Thyroid gland (tissue), 4 donors: ENCODE measurements at places on chromosomes 2 and 18.
A peak's percentile ranks its signal among the peaks of the same experiment; 100 is the strongest.

DNA sequence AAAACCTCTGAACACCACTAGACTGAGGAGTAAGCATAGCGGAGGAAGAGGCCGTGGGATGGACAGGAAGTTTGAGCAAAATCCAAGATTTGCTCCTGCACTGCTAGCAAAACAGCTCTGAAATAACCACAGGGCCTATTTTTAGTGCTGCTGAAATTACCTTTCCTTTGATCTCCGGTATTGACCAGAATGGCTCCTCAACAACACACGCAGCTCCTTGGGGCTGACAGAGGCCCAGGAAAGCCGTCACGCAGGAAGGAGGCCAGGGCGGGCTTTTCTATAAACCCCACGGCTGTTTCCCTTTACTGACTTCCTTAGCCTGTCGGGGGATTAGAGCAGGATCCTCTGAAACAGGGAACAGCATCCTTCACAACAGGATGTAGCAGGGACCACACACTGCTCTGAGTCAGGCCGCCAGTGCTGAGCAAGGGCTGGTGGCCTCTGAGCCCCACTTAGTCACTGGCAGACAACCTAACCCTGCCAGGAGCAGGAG lies 80.8 kb upstream of the LCLAT1 start:
- no peak for DNase-seq

DNA sequence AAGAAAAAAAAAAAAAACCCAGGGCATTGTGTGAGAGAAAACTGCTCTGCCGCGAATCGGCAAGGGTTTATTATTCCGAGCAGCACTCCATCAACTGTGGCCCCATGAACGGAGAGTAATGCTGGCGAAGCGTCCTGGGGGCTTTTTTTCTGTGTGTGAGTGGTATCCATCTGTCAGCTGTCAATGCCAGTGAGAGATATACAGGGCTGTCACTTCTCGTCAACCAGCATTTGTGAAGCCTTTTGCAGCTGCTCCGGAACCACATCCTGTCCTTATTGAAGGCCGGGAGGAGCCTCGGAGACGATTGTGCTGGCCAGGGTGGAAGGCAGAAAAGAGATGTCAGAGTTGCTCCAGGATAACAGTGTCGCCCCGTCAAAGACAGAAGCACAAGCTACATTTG lies 356.9 kb upstream of the SMIM21 start:
- no peak for DNase-seq

GRCh38 chr2:201886504-201886903 lies 80.2 kb downstream of the CDK15 start:
- no peak for DNase-seq

DNA sequence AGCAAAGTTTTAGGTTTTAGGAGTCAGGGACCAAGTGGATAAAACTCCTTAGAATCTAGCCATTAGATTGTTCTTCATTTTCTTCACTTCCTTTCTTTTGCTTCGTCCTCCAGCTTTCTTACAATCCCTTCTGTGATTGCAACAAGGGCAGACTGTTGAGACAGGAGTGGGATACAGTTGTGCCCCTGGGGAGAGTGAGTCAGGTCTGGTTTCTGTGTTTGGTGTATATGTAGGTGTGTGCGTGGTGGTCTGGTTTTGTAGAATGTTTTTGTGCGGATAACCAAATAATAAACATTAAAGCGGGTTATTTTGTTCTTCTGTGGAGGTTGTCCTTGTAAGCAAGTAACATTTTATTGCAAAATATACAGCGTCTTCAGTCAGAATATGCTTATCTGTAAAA lies 7.3 kb downstream of the INSIG2 start:
- DNase-seq = no peak

DNA sequence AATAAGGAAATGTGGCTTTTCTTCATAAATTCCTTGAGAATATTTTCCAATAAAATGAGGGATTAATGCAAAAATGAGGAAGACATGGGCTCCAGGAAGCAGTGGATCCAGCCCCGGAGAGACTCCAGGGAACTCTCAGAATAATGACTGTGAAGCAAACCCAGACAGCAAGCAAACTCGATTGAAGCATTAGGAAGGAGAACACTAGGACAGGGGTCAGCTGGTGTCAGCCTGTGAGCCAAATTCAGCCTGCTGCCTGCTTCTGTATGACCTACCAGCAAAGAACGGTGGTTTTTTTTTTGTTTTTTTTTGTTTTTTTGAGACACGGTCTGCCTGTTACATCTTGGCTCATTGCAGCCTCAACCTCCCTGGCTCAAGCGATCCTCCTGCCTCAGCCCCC lies 274.3 kb upstream of the FBXO11 start:
- no peak for DNase-seq

DNA sequence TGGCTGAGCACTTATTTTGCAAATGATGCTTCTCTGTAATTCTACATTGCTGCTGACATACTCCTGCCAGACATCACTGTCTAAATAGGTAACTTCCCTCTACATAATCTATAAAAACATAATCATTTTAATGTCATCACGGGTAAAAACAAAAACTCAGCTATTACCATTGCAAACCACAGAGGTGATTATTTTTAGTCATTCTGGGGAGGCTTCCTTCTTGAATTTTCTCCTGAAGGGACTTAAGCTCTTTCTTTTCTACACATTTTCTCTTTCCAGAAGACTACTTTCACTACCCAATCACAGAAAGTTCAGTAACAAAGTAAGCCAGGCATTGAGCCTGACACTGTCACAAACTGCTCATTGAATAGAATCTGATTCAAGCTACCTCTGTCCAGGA lies 40.4 kb upstream of the NFU1 start:
- no peak for DNase-seq

- DNase-seq = no peak
Observed at GRCh38 chr18:22159014-22159413, 10.4 kb upstream of the GATA6 start.

- DNase-seq = no peak
Observed at GRCh38 chr2:30710016-30710415, 97.2 kb downstream of the CAPN13 start.

- DNase-seq = peak; percentile 31
Observed at GRCh38 chr2:99880148-99880963, 262.0 kb downstream of the AFF3 start.

- no peak for DNase-seq
Observed at GRCh38 chr2:3113769-3114168, 263.8 kb downstream of the EIPR1 start.

- DNase-seq = no peak
Observed at GRCh38 chr2:222884805-222885424, 24.1 kb downstream of the ACSL3 start.

GRCh38 chr2:206068207-206068606 lies 17.8 kb downstream of the INO80D start:
- DNase-seq = no peak

- no peak for DNase-seq
Observed at GRCh38 chr18:74382481-74383017, 66.9 kb downstream of the C18orf63 start.

GRCh38 chr2:47300609-47301276 lies 102.2 kb upstream of the MSH2 start:
- DNase-seq = no peak

GRCh38 chr18:61379827-61380226 lies 46.6 kb downstream of the CDH20 start:
- no peak for DNase-seq

DNA sequence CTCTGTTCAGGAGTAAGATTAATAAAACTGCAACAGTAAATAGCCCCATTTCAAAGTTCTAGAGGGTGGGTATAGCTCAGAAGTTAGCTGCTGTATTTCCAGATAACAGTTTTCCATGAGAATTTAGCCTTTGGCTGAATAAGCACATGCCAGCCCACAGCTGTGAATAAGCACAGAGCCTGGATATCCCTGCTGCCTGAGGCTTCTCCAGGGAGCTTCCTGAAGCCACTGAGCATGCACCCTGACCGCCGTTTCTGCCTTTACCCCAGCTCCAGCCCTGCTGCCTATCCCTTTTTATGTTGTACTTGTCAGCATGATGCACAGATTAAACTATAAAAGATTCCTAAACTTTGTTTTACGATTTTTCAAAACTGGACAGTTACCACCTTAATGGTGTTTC lies 85.3 kb downstream of the FEZ2 start:
- no peak for DNase-seq

- DNase-seq = no peak
Observed at GRCh38 chr18:59904011-59904601, 4.3 kb downstream of the PMAIP1 start.

DNA sequence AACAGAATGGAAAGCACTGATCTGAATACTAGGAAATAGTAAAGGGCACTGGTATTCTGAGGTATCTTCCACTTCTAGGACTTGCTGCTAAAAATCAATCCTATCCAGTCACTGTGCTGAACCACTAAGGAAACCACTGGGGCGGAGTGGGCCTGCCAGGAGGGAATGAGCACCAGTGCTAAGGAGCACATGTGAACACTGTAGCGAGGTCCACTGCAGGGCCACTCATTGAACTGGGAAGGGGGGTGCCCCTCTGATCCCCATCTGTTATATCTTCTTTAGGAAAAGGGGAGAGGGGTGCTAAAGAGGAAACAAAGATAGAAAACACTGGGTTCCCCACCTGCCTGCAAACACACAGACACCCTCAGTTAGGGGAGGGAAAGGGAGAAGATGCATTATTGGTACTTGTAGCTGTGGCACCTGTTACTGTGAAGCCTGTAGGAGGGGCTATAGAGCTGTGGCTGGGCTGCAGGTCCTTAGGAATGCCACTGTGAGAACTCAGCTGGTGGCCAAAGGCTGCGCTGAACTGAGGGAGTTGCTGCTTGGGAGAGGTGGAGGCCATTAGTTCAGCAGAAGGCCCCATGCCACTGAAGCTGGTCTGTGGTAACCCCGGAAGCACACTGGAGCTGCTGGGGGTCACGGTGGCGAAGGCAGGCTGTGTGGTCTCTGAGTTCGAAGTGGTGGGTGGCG lies 81.8 kb downstream of the INO80D start:
- DNase-seq = no peak

GRCh38 chr2:60353406-60353800 lies 200.1 kb downstream of the BCL11A start:
- DNase-seq = no peak

- no peak for DNase-seq
Observed at GRCh38 chr2:71327916-71328315, 3.7 kb upstream of the ZNF638 start.

- no peak for DNase-seq
Observed at GRCh38 chr2:39642051-39642718, 23.5 kb upstream of the TMEM178A start.

DNA sequence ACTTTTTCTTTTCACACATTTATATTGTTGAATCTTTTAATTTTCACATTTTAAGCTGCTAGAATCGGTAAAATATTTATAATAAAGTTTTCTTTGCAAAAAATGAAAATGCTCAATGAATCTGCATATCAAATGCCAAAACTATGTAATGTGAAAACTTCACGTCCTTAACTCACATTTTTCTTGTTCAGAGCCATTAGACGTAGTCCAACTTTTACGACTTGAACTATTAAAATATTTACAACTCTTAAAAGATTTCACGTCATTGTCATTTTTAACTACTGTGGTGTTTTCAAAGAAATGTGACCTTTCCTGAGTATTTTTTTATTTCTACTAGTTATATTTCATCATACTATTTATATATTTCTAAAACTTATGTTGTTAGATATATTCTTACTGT lies 54.9 kb downstream of the MRPS9 start:
- DNase-seq = no peak

- no peak for DNase-seq
Observed at GRCh38 chr18:62398291-62398690, 73.2 kb downstream of the TNFRSF11A start.

DNA sequence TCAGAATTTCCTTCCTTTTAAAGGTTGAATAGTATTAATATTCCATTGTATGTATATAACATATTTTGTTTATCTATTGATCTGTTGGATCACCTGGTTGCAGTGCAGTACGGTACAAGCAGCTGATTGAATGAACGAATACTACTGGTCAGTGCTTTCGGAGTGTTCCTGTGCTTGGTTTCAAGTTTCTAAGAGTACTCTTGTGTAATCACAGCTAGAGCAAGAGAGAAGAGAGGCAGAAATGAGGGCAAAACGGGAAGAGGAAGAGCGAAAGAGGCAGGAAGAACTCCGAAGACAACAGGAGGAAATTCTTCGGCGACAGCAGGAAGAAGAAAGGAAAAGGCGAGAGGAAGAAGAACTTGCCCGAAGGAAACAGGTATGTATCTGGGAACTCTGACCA lies 40.3 kb upstream of the KCNJ13 start:
- peak; percentile 29 for DNase-seq

DNA sequence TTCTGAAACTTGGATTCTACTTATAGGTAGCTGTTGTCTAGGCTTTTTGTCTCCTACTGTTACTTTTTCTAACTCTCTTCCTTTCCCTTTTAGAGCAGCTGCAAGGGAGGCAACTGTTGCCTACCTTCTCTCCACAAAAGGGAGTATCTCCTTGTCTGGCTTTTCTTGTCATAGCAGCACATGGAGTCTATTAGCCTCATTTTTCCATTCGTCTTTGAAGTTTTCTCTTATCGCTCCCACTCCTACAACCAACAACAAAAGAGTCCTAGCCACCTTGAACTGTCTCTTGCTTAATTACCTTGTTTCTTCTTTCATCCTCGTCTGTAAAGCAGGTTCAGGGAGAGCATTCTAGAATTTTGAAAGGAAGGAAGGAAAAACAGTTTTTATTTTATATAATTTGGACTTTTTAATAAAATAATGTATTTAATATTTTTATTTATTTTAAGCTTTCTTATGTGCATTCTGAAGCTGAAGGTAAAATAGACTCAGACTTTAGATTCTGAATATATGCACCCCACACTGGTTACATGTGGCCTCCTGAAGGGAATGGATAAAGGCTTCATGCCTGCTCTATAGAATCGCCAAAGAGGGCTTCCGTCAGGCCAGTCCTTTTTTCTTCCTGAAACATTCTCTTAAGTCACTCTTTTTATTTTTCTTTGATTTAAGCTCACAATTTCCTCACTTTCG lies 154.4 kb downstream of the CSRNP3 start:
- no peak for DNase-seq

DNA sequence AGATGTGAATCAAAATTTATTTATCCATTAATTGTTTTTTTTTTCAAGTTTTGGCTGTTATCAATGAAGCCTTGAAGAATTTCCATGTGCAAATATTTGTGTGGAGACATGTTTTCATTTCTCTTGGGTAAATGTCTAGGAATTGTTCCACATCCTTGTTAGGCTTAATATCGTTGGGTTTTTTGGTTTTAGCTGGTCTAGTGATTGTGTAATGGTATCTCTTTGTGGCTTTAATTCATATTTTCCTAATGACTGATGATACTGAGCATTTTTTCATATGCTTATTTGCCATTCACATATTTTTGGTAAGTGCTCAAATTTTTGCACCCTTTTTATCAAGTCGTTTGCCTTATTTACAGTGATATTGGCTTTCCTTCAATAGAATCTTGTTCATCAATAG lies 250.3 kb upstream of the EPHA4 start:
- no peak for DNase-seq
